Left lobe of liver (tissue), 2 donors: ENCODE measurements at places on chromosomes 13 and 19.

DNA sequence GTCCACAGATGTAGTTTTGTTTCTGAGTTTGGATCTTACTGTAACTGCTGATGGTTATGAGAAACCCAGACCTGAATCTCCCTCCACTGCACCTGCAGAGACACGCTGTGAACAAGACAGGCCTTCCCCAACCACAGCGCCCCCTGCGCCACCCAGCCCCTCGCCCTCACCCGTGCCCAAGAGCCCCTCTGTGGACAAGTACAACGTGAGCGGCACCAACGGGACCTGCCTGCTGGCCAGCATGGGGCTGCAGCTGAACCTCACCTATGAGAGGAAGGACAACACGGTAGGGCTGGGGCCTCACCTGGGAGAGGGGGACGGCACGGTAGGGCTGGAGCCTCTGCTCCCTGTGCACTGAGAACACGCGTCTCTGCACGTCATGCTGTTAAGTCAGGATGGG lies 22.3 kb downstream of the LAMP1 start:
- DNase-seq: no peak

GRCh38 chr19:18176367-18177310 lies 3.0 kb downstream of the IFI30 start:
- DNase-seq: no peak

DNA sequence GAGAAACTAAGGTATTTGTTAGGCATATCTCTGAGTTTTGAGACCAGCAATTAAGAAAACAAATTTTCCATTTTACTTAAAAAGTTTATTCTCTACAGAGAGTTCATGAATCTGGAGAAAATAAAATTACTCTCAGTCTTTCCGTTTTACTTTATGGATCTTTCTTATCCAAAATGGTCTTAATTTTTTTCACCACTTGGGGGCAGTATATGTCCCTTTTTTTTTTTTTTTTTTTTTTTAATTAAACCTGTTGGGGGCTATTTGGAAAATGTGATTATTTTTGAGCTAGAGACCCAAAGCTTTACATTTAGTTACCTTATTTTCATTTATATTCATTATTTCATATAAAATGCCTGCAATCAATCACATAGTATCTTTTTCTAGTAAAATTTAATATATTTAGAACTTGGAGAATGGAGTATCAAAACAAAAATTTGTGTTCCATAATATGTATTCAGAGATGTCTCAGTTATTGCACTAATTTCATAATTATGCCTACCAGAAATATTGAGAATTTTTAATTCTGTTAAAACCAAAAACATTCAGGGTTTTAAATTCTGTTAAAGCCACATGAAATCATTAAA lies 27.1 kb downstream of the PIBF1 start:
- no peak for DNase-seq

DNA sequence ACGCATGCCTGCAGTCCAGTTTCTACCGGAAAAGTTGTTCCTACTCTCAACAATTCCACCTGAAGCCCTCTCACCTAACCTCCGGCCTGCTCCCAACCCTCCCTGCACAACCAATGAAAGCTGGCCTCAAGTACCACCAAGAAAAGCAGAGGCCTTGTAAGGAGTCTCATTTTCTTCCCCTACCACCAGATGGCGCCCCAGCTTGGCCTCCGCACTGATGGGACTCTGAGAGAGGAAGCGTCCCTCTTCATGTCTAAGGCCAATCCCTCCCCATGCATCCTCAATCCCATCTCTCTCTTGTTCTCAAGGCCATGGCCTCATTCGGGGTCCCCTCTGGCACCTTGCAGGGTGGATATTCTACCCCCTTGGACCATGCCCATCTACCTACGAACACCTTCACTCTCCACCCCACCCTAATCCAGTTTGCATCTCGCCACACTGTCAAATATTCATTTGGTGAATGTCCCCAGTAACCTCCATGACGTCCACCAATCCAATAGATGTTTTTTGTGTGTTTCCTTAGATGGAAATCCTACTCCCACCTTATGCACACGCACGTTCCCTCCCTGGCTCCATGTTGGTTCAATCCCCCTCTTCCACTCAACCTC lies 412.8 kb downstream of the ZNF536 start:
- DNase-seq: peak; percentile 61

DNA sequence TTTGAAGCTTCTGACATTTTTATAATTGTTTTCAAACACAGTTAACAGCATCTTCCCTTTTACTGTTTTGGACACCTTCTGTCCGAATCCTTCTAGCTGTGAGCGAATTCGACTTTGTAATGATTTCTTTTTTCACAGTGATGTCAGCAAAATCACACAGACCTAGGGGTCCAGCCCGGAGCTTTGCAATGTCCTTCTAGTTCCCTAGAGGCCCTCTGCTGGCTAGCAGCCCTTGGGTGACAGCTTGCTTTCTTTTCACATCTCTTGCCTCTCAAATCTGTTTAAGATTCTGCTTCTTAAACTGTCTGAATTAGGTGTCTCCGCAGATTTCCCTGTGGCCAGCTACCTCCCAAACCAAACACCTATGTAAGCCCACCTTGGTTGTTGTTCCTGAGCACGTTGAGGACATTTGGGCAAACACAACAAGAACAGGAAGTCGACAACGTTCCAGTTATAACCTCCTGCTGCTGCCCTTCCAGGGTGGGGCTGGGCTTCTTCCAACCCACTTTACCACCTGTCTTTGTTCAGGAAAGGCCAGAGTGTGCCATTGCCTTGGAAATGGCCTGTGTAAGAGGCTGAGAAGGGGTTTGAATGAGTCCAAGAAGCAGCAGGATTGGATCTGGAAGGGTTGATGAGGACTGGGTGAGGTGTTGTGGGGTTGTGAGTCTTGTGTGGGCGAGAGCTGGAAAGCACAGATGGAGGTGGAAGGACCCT lies 123.1 kb downstream of the ATP8A2 start:
- DNase-seq: no peak

DNA sequence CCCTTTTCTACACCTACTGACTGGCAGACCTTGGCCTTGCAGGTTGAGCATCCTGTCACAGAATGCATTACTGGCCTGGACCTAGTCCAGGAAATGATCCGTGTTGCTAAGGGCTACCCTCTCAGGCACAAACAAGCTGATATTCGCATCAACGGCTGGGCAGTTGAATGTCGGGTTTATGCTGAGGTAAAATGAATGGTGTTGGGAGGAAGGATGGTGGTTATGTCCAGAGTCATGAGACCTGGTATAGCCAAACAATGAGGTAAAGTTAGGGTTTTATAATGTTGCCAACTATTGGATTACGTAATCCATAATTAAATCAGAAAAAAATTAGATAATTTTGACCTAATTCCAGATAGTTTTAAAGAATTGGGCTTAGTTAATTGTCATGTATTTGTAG lies 212.5 kb downstream of the PCCA start:
- no peak for DNase-seq

GRCh38 chr13:23570099-23570920 lies at the start of gene TNFRSF19:
TNFRSF19 (plus strand) TSS chr13:23570412; CDS start chr13:23590184, 19,772 bp downstream.
- DNase-seq: no peak

GRCh38 chr13:46303742-46304385 lies 83.2 kb downstream of the RUBCNL start:
- DNase-seq: no peak

DNA sequence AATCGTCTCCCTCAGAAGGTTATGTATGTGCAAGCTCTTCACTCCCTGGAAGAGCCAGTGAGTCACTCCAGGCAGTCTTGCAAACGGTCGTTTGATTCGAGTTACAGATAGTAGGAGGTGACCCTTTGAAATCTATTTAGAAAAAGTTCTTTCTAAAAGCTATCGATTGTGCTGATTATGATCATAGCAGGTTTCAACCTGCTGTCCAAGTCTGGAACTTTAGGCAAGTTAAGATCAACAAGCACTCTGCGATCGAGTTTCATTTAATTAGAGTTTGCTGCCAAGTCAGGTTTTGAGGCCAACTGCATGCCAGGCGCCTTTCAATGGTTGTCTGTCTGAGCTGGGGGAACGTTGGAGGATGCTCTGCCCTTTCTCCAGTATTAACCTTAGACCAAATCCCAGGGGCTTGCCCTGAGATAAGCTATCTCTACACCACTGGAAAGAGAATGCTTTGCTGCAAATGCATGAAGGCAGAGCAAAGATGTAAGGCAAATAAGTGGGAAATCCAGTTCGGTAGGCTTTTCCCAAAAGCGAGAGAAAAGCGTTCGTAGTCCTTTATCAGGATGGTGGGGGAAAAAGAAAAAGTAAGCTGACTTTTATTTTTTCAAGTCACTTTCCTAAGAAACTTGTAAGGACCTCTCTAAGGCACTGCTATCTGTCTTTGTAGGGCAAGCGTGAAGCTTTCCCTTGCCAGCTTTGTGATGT lies 287.5 kb downstream of the ATP8A2 start:
- no peak for DNase-seq

DNA sequence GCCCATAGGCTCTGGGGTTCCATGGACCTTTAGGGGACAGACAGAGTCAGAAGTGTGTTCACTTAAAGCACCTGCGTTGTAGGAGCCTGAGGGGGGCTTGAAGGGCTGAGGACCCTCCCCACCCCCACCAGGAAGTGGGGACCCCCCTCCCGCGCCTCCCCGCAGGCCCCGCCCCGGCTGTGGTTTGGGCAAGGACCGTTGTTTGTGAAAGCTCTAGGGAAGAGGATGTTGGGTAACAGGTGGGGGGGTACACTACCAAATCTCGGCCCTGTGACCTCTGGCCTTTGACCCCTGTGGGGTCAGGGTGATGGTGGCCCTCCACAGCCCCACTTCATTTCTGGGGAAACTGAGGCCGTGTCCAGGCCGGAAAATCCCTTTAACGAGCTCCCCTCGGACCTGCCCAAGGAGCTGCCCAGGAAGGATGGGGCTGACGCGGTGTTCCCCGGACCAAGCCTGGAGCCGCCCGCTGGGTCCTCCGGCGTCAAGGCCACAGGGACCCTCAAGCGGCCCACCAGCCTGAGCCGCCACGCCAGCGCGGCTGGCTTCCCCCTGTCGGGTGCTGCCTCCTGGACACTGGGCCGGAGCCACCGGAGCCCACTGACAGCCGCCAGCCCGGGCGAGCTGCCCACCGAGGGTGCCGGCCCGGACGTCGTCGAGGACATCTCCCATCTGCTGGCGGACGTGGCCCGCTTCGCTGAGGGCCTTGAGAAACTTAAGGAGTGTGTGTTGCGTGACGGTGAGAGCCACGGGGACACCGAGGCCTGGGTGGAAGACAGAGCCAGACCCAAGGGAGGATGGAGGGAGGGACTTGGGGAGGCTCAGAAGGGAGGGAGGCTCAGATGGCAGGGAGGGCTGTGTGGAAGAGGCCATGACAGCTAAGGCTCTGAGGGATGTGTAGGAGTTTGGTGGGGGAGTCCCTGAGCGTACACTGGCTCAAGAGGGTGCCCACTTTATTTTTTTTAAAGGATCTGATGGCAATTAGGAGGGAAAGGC lies 1.3 kb downstream of the ARHGAP45 start:
- no peak for DNase-seq

- DNase-seq: peak; percentile 53
Measured at GRCh38 chr19:38514812-38515633, 81.5 kb downstream of the RYR1 start.

DNA sequence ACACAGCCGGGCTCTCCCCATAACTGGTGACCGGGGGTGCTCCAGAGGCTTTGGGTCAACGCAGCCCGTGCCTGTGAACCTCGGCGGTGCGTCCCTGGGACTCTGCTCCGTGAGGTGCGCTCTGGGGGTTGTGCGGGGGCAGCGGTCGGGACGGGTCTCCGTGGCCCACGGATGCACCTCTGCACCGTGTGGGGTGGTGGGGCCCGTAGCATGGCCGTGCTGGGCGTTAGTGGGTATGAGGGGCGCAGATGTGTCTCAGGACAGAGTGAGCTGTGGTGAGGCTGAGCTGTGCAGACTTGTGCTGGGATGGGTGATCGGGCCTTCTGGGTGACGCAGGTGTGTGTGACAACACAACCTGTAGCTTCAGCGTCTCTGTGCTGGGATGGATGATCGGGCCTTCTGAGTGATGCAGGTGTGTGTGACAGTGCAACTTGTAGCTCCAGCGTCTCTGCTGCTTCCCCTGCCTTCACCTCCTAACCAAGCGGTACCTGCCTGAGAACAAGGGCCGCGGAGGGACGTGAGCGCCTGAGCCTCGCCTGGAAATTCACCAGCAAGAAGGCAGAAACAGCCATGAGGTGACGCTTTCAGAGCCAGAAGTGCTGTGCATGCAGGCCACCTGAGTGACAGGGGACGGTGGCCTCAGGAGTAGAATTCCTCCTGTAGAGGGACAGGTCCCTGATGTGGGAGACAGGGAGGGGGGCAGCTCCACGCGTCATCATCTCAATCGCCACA lies 599 bp downstream of the ZNF331 start:
- no peak for DNase-seq

- DNase-seq: no peak
Measured at GRCh38 chr19:16371540-16371986, 46.9 kb downstream of the KLF2 start.
